Hematopoietic multipotent progenitor cell treated with erythropoietin and hydrocortisone succinate and interleukin-3 and kit ligand, for 8 days (in vitro differentiated cells): ENCODE measurements at places on chromosomes 6 and 20.

GRCh38 chr6:55964136-55964535 is 88.7 kb upstream of the BMP5 start:
- DNase-seq, result no peak

DNA sequence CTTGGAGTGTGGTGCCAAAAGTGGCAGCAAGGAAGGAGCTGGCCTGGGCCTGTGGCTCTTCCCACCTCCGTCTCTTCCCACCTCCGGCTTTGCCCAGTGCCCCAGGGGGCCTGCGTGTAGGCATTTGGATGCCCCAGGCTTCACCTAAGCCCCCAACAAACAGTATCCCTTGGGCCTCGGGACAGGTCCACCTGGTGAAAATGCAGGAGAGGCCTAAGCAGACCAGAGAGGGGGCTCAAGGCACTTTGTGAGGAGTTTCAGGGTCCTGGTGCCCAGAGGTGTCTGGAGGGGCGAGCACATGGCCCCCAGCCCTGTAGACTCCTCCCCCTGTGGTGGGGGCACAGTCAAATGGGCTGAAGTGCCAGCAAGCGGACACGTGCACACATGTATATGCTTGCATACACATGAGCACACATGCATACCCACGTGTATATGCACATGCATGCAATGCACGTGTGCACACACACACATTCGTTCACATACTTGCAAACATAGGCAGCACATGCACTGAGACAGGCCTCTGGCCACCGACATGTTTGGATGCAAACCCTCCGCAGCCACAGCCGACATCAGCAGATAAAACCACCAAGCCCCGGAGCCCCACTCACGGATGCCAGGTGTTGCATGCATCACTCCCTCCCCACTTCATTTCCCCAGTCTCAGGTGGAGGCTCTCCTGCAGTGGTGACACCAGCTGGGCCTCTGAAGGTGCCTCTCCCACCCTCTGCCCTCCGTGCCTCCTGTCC is 124.5 kb downstream of the TAF4 start:
- DNase-seq, result no peak

DNA sequence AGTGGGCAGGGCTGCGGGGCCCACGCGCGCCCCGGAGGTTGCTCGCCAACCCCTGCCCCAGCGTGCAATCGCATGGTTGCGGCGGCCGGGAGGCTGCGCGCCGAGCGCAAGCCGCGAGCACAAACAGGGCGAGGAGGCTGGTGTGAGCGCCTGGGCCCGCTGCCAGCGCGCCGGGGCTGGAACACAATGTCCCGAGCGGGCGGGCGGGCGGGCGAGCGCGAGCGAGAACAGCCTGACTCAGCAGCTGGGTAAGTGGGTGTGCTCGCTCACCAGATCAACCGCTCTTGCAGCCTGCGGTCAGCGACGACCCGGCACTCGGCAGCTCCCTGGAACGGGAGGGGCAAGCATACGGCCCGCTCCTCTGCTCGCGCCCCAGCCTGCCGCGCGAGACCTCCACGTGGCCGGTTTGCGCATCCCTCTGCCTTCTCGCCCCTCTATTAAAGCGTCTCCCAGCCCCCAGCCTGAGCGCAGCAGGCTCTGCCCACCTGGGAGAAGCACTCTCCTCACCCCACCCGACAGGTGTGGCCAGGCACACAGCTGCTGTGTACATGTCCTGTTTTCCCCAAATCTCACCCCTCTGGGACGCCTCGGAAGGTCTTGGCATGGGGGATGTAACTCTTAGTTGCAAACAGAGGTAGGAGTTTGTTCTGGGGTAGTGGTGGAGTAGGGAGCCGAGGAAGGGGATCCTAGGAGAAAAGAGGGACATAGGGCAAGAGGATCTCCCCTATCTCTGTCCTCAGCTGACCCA is 8.7 kb upstream of the ARMC12 start:
- DNase-seq, result peak; percentile 96

GRCh38 chr6:31945507-31946369 is at the start of gene CFB:
Gene CFB (plus strand): TSS chr6:31946095. CDS start chr6:31946222, 127 bp downstream.
- DNase-seq, result no peak

- DNase-seq, result no peak
Measured at GRCh38 chr6:140932909-140933308, 1199.8 kb upstream of the GJE1 start.

GRCh38 chr6:81981812-81982211 is 229.3 kb upstream of the TENT5A start:
- DNase-seq, result no peak

GRCh38 chr6:26525838-26526237 is 12.3 kb upstream of the HMGN4 start:
- no peak for DNase-seq
